ENCODE measurements at places on chromosomes 3 and 15.

DNA sequence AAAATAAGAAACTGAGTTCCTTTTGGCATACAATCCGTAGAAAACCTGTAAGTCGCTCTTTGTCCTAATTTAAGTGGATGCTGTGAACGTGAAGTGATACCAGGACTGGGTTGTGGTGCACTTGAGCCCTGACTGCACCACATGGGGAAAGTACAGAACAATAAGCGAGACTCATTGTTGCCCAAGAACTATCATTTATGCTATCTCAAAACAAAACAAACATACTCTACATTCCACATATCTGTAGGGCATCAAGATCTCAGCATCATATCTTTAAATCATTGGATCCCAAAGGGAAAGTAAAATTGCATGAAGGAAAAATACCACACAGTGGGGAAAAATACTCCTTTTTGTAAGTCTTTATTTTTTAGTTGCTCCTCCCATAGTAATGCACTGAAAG, 580.3 kb downstream of the MECOM start:
- no peak overlapping the region for H3K4me3 ChIP-seq
- H3K27me3 ChIP-seq, result no peaks in the 10 kb centered on the region
- DNase-seq, result no peak

- DNase-seq, result no peak
- H3K36me3 ChIP-seq, result no peaks in the 10 kb centered on the region
Observed at GRCh38 chr15:45555934-45556608, 31.1 kb upstream of the BLOC1S6 start.

- no peak overlapping the region for H3K4me3 ChIP-seq
- H3K27ac ChIP-seq, result no peak overlapping the region
- no peaks in the 10 kb centered on the region for H3K27me3 ChIP-seq
- DNase-seq, result no peak
- no peaks in the 10 kb centered on the region for H3K4me1 ChIP-seq
- no peaks in the 10 kb centered on the region for H3K36me3 ChIP-seq
Observed at GRCh38 chr3:144032531-144033239, 61.1 kb downstream of the DIPK2A start.

GRCh38 chr3:7813365-7813764, 688.3 kb upstream of the LMCD1 start:
- no peak overlapping the region for H3K27ac ChIP-seq
- no peaks in the 10 kb centered on the region for H3K4me1 ChIP-seq
- no peaks in the 10 kb centered on the region for H3K27me3 ChIP-seq

- no peak overlapping the region for H3K4me3 ChIP-seq
- H3K4me1 ChIP-seq, result no peaks in the 10 kb centered on the region
- H3K36me3 ChIP-seq, result no peaks in the 10 kb centered on the region
- H3K27me3 ChIP-seq, result no peaks in the 10 kb centered on the region
Observed at GRCh38 chr3:37667335-37667734, 194.3 kb upstream of the CTDSPL start.

DNA sequence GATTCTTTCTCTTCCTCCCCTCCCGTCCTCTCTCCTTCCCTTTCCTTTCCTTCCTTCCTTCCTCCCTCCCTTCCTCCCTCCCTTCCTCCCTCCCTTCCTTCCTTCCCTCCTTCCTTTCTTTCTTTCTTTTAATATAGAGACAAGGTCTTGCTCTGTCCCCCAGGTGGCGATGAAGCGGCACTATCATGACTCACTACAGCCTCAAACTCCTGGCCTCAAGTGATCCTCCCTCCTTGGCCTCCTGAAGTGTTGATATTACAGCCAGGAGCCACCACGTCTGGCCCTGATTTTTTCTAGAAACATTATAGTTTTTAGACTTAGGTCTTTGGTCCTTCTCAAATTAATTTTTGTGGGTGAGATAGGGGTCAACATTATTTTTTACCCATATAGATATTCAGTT, 15.5 kb downstream of the GRM2 start:
- H3K27ac ChIP-seq, result no peak overlapping the region
- no peak for DNase-seq
- no peaks in the 10 kb centered on the region for H3K36me3 ChIP-seq
- H3K4me1 ChIP-seq, result peaks cover 29% of the 10 kb centered on the region
- no peak overlapping the region for H3K4me3 ChIP-seq

- H3K4me3 ChIP-seq, result peak within 1 kb of the TSS; percentile 89
- DNase-seq, result peak; percentile 73
- no peaks in the 10 kb centered on the region for H3K36me3 ChIP-seq
- H3K27ac ChIP-seq, result peak within 1 kb of the TSS; percentile 85
- no peaks in the 10 kb centered on the region for H3K27me3 ChIP-seq
Observed at GRCh38 chr15:72685925-72686794, at the start of the genes BBS4 and HIGD2B. Gene BBS4, plus strand, starts transcription at chr15:72686207. Its CDS starts 21 bp downstream, at chr15:72686228. Gene HIGD2B, minus strand, starts transcription at chr15:72686182. Its CDS starts 9,808 bp downstream, at chr15:72676374.

GRCh38 chr3:152539191-152539764, 270.5 kb downstream of the MBNL1 start:
- H3K4me1 ChIP-seq, result no peaks in the 10 kb centered on the region
- H3K4me3 ChIP-seq, result no peak overlapping the region
- H3K27ac ChIP-seq, result no peak overlapping the region
- H3K27me3 ChIP-seq, result no peaks in the 10 kb centered on the region
